Aorta (tissue), 5 donors: ENCODE measurements at places on chromosomes 3 and 15.

DNA sequence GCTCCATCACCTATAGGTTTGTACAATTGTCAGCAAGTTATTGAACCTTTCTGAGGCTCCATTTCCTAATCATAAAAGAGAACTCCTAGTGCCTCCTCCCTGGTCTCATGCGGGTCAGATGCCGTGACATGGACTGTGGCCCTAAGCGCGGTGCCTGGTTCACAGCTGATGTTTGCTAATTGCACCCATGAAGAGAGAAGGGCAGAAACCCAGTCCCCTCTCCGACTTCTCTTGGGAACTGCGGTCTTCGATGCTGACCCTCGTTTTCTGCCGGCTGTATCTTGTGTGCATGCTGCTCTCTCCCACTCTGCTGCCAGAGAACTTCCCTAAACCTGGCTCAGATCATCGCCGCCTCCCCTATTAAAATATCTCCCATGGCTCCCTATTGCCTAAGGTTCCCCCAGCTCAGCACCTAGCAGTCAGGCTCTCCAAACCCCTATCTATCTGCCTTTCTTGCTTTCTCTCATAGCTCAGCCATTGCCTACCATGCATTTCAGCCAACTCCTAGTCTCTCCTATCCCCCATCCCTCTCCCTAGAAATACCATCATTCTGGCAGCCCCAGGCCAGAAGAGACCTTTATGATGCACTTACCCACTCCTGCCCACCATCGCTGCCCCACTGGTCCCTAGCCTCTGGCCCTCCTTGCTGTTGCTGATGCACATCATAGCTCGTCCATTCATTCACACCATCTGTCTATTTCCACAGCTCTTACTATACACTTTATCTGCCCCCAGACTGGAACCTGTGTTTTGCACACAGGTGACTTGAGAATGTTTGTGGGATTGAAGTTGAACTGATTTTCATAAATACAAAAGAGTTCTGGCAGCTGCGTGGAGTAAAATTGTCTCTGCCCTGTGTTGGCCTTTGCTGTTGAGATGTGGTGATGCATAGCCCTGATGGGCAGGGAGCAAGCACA lies 6.6 kb downstream of the ISG20 start:
- DNase-seq: peak; percentile 61

DNA sequence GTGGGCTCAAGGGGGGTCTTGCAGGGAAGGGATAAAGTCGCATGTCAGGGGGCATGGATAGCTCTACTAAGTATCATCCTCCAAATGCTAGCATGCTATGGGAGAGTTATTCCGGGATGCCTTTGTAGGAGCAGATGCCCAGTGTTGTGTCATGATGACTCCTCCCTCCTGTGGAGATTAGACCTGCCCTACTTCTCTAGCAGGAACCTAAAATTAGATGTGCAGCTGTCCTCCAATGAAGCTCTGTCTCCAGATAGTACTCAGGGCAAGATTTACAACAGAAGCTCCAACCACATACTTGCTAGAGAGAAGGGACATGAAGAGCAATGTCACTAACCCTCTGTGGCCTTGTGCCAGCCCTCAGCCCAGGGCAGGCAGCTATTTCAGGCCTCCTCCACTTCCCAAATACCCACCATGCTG lies 82.5 kb downstream of the AGBL1 start:
- DNase-seq: no peak

- DNase-seq: no peak
Measured at GRCh38 chr3:102095383-102095782, 246.1 kb downstream of the NFKBIZ start.

DNA sequence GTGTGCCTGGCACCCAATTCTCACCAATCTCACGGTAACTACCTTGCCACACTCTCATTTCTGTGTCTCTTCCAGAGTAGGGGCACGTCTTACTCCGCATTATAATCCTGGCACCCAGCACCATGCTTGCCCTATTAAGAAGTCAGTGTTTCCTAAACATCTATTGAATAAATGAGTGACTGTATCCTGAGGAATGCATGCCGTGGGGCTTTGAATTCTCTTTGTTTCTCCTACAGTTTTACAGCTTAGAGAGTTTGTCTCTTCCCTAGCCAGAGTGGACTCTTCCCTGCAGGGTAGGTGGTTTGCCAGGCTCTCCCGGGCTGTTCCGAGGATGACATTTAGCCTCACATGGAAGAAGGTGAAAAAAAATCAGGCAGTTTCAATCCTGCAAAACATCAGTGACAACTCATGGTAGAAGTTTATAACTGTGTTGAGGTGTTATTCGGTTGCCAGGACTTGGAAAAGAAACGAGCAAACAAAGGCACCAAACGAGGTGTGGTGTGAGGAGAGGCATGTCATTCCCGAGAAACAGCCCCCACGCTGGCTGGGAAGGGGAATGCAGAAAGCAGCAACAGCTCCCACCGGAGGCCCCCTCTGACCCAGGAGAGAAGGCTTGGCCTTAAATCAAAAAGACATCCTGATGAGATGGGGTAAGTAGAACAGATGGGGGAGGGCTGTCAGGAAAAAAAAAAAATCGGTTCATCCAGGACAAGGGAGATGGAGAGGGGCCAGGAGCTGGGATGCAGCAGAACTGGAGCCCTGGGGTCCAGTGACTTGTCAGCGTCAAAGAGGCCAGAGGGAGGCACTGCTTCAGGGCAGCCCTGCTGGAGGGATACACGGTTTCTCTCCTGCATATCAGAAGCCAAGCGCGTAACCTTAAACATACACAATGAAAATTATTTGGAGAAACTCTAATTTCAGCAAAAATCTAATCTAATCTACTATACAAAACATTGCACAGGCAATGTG lies 168.4 kb upstream of the ARRDC4 start:
- DNase-seq: no peak
